ENCODE measurements at places on chromosomes 1 and 21.

GRCh38 chr1:172513479-172513878 lies 19.5 kb upstream of the SUCO start:
- DNase-seq, result no peak

DNA sequence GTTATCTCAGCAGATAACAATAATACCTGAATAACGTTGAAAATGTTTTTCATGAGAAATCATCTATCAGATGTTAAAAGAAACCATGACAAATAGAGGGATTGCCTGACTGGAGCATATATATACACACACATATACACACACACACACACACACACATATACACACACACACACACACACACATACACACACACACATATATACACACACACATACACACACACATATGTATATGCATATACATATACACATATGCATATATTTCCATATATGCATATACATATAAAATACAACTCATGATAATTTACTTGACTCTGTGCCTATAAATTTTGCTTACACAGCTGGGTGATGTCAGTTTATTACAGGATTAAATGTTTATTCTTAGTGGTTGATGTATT lies 847.3 kb upstream of the ADAMTS5 start:
- DNase-seq, result no peak

- DNase-seq, result no peak
Measured at GRCh38 chr1:173411835-173412742, 65.0 kb upstream of the PRDX6 start.

- peak; percentile 61 for DNase-seq
Measured at GRCh38 chr1:40784141-40784770, 669 bp downstream of the KCNQ4 start.

All from GM12891 (cell line).